ENCODE measurements at places on chromosomes 3 and 15. TPM values are rescaled to one million over a fixed set of nuclear protein-coding genes. Genes with fewer than 3 reads are reported as not detected.

DNA sequence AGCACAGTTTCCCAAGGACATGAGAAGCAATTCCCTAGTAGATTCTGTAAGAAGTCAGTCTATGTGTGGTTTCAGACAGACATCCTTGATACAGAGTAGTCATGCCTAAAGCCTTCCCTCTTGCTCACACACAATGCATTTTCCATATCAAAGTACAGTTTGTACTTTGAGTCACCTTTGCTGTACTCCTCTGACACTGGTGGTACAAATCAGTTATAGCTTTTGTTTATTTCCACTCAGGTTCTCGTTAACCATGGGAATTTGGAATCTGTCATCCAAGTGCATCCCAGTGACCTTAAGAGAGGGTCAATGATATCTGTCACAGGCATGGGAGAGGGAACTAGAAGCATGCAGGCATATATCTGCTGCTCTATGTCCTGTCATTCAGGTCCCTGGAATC lies 3.6 kb upstream of the GNB4 start:
- no peak overlapping the region for H3K27ac ChIP-seq
- DNase-seq = no peak
- no peak overlapping the region for H3K4me3 ChIP-seq

The TRPM1 gene
- total RNA-seq = not detected

GRCh38 chr3:33299395-33300081 lies 22.3 kb downstream of the FBXL2 start:
- H3K4me1 ChIP-seq = no peaks in the 10 kb centered on the region
- H3K27me3 ChIP-seq = no peaks in the 10 kb centered on the region
- H3K27ac ChIP-seq = no peak overlapping the region
- no peak overlapping the region for H3K4me3 ChIP-seq
- DNase-seq = no peak

The ZNF385D gene
- total RNA-seq = not detected

The SH2D7 gene
- total RNA-seq = not detected

The DZIP1L gene
- not detected for total RNA-seq

The LSAMP gene
- total RNA-seq = not detected

DNA sequence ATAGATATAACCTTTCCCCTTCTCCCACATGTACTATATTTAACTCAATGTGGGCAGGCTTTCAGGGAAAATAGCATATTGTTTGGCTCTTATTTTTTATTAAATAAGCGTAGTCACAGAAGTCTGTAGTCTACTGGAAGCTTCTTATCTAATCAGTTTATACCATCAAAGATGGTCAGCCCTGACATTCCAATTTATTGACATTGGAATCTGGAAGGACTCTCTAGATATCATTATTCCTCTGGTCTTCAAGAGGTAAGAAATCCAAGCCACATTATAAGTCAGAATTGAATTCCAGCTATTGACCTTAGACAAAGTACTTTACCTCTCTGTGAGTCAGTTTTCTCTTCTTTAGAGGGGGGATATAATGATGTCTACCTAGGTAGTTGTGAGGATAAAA lies 38.5 kb upstream of the SCAANT1 start:
- peak overlapping the region; percentile 22 for H3K27ac ChIP-seq
- H3K27me3 ChIP-seq = no peaks in the 10 kb centered on the region
- H3K36me3 ChIP-seq = peaks cover 8% of the 10 kb centered on the region
- peaks cover 55% of the 10 kb centered on the region for H3K4me1 ChIP-seq

The RLBP1 gene
- total RNA-seq = not detected

DNA sequence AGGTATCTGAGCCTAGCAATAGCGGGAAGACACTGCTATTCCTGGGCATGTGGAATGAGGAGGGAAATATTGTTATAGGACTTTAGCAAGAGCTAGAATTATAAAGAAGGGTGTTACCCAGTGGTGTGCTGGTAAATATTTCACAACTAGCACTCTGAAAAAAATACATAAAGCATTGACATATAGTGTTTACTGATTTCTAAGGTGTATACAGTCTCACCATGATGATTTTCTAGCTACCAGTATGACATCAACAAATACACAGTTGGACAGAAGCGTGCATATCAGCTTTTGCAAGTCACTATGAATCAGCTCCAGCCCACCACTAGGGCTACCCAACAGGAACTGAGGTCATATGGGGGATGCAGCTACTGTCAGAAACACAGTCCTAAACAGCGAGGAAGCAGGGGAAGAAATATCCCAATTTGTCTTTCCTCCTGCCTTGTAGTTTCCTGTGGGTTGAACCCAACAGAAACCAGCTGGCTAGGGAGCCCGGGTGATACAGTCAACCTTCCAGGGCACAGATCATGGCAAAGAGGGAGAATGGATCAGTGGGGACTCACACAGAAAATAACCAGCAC lies 39.6 kb downstream of the HGD start:
- H3K27me3 ChIP-seq = no peaks in the 10 kb centered on the region
- H3K27ac ChIP-seq = no peak overlapping the region
- no peaks in the 10 kb centered on the region for H3K36me3 ChIP-seq

DNA sequence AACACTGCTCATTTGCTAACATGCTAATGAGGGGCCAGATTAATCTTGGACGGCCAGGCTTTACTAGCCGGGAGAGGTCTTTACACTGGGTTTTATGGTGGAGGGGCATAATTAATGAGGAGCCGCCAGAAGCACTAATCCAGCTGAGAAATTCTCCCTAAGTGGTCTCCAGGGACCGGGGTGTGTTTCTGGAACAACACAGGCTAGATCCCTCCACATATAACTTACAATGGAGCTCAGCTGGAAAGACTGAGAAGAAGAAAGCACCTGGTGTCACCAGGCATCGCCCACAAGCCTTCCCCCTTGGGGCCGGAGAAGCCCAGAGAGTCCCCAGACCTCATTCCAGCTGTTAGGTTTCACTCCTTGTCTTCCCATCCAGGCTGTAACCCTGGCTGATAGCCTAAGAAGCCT lies 127.5 kb downstream of the MEGF11 start:
- H3K4me3 ChIP-seq = no peak overlapping the region
- no peaks in the 10 kb centered on the region for H3K4me1 ChIP-seq
- no peak overlapping the region for H3K27ac ChIP-seq
- no peaks in the 10 kb centered on the region for H3K27me3 ChIP-seq
- no peak for DNase-seq

GRCh38 chr3:54357301-54357700 lies 234.9 kb downstream of the CACNA2D3 start:
- H3K36me3 ChIP-seq = no peaks in the 10 kb centered on the region
- no peaks in the 10 kb centered on the region for H3K4me1 ChIP-seq
- DNase-seq = no peak
- no peaks in the 10 kb centered on the region for H3K27me3 ChIP-seq
- no peak overlapping the region for H3K4me3 ChIP-seq

GRCh38 chr3:149450281-149450680 lies 24.2 kb upstream of the TM4SF4 start:
- H3K4me1 ChIP-seq = no peaks in the 10 kb centered on the region
- H3K36me3 ChIP-seq = no peaks in the 10 kb centered on the region
- H3K4me3 ChIP-seq = no peak overlapping the region
- no peak overlapping the region for H3K27ac ChIP-seq
- no peak for DNase-seq
- no peaks in the 10 kb centered on the region for H3K27me3 ChIP-seq

The SLC12A1 gene
- not detected for total RNA-seq

GRCh38 chr15:80885016-80885579 lies 104.5 kb downstream of the MESD start:
- no peaks in the 10 kb centered on the region for H3K27me3 ChIP-seq
- no peaks in the 10 kb centered on the region for H3K36me3 ChIP-seq
- H3K27ac ChIP-seq = no peak overlapping the region
- DNase-seq = no peak

The ISLR gene
- not detected for total RNA-seq

DNA sequence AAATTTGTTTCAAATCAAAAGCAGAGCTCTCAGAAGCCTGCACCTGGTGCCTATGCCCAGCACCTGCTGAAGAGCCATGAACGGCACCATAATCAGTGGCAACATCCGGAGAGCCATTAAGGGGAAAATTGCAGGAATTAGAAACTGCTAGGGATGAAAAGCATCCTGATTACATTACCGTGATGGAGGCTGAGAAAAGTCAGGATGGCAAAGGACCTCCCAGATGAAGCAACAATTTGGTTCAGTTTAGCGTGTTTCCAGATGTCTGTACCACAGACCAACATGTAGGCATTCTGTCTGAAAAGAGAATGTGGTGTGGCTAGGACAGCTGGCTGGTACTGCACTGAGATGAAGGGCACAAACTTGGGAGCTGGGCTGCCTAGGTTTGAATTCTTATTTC lies 106.1 kb downstream of the EOMES start:
- H3K36me3 ChIP-seq = no peaks in the 10 kb centered on the region
- H3K4me1 ChIP-seq = no peaks in the 10 kb centered on the region
- no peak overlapping the region for H3K27ac ChIP-seq
- DNase-seq = no peak
- H3K27me3 ChIP-seq = no peaks in the 10 kb centered on the region

DNA sequence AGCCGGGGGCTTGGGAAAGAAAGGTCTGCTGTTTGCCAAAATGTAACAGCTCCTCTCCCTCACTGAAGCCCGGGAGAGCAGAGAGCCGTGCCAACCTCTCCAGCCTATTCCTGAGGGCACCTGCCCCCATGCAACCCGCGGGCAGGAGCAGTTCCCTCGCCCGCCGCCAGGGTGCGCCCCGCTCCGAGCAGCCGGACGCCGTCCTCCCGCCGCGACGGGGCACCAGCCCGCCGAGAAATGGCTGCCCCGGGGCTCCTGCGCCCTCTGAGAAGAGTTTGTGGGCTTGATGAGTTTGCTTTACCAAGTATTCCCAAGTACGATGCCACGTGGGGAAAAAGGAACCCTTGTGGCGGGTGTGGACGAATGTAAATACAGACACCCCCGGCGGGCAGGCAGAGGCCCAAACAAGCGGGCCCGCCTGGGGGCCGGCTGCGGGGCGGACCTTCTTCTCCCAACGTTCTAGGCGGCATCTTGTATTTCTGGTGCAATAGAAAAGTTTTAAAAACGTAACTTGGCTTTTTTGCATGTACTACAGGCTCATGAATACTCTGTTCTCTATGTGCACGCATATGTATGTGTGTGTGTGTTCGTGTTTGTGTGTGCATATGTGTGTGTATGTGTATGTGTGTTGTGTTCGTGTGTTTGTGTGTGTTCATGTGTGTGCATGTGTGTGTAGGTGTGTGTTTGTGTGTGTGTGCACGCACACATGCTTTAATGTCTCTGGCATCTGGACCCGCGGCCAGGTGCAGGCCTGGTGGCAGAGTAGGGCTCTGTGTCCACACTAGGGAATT lies 162.9 kb downstream of the CHSY1 start:
- peak; percentile 79 for DNase-seq
- H3K27me3 ChIP-seq = no peaks in the 10 kb centered on the region
- H3K27ac ChIP-seq = no peak overlapping the region

The GOLGA8K gene
- total RNA-seq = 0.36 TPM

DNA sequence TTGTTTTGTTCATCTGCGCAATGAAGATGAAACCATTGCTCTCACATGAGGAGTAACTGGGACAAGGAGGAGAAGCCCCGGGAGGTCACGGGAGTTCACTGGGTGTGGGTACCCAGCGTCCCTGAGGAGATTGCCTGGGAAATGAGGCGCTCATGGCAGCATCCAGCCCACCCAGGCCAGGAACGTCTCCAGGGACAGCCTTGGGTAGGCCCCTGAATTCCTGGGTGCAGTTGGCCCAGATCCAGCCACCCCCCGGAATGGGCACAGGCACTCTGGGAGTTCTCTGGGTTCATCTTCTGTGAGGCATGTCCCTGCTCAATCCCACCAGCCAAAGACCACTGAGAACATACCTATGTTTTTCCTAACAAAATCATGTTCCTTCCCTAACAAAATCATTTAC lies 18.5 kb downstream of the BFSP2 start:
- no peaks in the 10 kb centered on the region for H3K36me3 ChIP-seq
- no peaks in the 10 kb centered on the region for H3K27me3 ChIP-seq
- H3K4me1 ChIP-seq = no peaks in the 10 kb centered on the region
- H3K4me3 ChIP-seq = no peak overlapping the region
- DNase-seq = no peak
- no peak overlapping the region for H3K27ac ChIP-seq

DNA sequence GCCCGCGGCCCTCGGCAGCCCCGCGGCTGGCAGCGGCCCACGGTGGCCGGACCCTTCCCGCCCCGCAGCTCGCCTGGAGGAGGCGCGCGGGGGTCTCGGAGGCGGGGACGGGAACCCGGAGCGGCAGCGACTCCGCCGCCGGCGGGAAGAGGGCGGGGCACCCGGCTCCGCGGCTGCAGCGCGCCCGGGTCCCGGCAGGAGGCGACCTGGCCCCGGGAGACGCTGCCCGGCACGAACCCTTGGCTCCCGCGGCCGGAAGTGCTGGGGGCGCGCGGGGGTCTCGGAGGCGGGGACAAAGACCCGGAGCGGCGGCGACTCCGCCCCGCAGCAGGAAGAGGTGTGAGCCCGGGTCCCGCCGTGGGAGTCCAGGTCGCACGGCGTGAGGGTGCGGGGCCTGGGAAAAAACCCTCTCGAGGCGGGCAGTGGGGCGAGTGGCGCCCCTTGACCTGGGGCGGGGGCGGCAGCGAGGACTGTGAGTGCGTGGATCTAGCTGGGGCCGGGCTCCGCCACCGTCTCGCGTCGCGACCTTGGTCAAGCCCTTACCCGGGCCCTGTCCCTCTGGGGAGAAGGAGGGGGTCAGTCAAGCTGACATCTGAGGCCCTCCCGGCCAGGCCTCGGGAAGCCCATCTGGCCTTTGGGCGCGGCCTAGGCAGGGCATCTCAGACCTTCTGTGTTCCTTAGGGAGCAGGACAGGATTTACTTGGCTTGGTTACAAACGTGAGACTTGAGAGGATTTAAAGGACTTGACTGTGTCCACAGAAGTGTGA lies at the start of gene CIB2:
Gene CIB2 (minus strand): TSS at position 151 of the 767 bp plus-strand sequence. CDS start 230 bp downstream, outside the sequence.
- peak; percentile 72 for DNase-seq
- no peaks in the 10 kb centered on the region for H3K36me3 ChIP-seq
- H3K27me3 ChIP-seq = no peaks in the 10 kb centered on the region
- H3K4me3 ChIP-seq = peak within 1 kb of the TSS; percentile 88
- peak within 1 kb of the TSS; percentile 66 for H3K27ac ChIP-seq

DNA sequence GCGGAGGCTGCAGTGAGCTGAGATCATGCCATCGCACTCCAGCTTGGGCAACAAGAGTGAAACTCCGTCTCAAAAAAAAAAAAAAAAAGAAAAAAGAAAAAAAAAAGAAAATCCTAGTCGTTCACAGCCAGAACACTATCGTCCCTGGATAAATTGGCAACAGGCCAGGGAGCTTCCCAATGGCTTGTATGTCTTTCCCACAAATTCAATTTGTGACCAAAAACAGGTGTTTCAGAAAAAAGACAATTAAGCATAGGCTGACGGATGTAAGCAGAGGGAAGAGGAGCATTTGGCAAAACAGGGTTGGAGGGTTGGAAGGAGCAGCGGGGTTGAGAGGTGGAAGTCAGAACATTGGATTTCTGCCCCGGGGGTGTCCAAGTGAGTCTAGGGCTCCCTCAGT lies 8.5 kb downstream of the EPB42 start:
- no peaks in the 10 kb centered on the region for H3K27me3 ChIP-seq
- H3K4me1 ChIP-seq = no peaks in the 10 kb centered on the region
- H3K4me3 ChIP-seq = no peak overlapping the region
- H3K27ac ChIP-seq = no peak overlapping the region
- H3K36me3 ChIP-seq = no peaks in the 10 kb centered on the region
- no peak for DNase-seq

- H3K27ac ChIP-seq = no peak overlapping the region
- H3K36me3 ChIP-seq = peaks cover 9% of the 10 kb centered on the region
- no peak overlapping the region for H3K4me3 ChIP-seq
- H3K4me1 ChIP-seq = no peaks in the 10 kb centered on the region
- H3K27me3 ChIP-seq = no peaks in the 10 kb centered on the region
- no peak for DNase-seq
Measured at GRCh38 chr3:47347217-47347801, 33.5 kb upstream of the PTPN23 start.
